Stimulated activated CD4-positive, alpha-beta T cell treated with anti-CD3 and anti-CD28 coated beads, TNF-alpha, amount 100 ng/mL, for 4 hours (primary cell): ENCODE measurements at places on chromosomes 1 and 21.

GRCh38 chr1:101316256-101316655 is 79.4 kb downstream of the S1PR1 start:
- DNase-seq: no peak

DNA sequence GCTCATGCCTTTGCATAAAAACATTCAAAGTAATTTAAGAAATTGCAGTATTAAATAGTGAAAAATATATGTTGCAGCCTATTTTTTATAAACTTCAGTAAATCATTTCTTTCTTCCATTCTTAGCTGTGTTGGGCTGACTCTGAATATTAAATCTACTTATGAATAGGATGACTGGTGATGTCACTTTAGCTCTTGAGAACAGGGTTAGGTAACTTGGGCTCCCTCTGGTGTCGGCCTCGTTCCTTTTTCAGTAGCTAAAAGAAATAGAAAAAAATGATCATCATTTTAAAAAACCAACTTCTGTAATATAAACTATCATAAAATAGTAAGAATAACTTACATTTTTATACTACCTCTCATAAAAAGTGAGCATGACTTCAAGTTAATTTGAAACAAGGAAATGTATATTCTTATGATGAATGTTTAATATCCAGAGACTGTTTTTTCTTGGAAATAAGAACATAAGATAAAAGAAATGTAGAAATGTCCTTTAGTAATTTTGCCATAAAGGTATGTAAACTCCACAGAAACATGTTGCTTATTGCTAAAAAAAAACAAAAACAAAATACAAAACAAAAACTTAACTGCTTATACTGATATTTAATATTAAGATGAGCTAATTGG is 26.8 kb upstream of the NCAM2 start:
- DNase-seq: no peak

- DNase-seq: no peak
These were observed 116.4 kb upstream of the FAM78B start for GRCh38 chr1:166283190-166283589.

DNA sequence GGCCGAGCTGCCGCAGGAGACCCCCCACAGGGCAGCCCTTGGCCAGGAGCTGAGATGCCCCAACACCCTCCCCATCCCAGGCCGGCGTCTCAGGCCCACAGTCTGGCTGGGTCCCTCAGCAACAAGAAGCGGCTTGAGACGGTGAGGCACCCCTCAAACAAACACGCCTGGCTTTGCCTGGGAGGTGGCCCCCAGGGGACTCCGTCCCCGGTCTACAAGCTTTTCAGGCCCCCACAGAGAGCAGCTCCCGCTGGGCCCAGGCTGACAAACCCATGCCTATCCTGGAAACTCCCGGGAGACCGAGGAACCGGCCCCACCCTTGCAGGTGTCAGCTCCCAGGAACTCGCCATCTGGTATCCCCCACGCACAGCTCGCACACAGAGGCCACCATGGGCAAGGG is 67.0 kb downstream of the ARHGEF16 start:
- DNase-seq: no peak

DNA sequence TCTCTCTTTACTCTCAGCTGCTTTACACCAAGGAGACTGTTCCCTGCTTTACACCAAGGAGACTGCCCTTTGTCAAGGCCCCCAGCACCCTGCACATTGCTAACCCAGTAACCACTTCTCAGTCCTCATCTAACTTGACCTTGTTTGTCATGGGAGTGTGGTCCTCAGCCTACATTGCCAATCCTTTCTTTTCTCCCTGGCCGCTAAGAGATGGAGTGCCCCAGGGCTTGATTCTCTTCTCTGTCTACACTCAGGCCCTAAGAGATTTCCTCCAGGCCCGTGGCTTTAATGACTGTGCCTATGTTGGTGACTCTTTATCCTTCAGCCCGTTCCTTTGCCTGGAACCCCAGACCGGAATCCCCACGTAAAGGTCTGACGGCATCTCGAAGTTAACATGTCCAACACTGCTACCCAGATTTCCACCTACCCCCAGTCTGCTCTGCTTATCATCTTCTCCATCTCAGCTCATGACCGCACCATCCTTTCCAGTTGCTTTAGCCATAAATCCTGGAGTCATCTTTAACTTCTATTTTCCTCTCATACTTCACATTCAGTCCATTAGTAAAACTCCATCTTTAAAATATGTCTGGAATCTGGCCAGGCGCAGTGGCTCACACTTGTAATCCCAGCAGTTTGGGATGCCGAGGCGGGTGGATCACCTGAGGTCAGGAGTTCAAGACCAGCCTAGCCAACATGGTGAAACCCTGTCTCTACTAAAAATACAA is 9.5 kb upstream of the SEMA4A start:
- no peak for DNase-seq

DNA sequence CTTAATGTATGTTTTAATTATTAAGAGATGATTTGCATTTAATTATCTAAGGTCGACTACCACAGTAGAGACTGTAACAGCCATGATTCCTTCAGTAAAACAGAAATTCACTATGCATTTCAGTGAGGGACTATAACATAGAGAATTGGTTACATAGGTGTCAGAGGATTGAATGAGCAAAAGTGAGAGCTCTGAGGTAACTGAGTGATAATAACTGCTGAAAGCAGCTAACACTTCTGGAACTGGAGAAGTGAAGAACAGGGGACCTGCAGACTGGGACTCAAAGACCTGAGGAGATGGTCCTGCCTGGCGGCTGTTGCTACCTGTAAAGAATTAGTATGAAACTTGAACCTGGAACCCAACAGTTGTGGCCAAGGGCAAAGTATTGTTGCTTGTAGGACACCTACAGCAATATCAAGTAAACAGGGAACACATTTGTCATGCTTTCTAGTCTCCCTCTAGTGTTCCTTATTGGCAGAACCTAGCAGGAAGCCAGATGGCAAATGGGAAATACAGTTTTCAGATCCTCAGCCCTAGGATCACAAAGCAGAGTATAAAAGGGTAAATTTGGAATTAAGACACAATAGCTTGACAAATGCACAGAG is 110.6 kb downstream of the HS2ST1 start:
- DNase-seq: no peak
